ENCODE measurements at places on chromosomes 1 and 21.

DNA sequence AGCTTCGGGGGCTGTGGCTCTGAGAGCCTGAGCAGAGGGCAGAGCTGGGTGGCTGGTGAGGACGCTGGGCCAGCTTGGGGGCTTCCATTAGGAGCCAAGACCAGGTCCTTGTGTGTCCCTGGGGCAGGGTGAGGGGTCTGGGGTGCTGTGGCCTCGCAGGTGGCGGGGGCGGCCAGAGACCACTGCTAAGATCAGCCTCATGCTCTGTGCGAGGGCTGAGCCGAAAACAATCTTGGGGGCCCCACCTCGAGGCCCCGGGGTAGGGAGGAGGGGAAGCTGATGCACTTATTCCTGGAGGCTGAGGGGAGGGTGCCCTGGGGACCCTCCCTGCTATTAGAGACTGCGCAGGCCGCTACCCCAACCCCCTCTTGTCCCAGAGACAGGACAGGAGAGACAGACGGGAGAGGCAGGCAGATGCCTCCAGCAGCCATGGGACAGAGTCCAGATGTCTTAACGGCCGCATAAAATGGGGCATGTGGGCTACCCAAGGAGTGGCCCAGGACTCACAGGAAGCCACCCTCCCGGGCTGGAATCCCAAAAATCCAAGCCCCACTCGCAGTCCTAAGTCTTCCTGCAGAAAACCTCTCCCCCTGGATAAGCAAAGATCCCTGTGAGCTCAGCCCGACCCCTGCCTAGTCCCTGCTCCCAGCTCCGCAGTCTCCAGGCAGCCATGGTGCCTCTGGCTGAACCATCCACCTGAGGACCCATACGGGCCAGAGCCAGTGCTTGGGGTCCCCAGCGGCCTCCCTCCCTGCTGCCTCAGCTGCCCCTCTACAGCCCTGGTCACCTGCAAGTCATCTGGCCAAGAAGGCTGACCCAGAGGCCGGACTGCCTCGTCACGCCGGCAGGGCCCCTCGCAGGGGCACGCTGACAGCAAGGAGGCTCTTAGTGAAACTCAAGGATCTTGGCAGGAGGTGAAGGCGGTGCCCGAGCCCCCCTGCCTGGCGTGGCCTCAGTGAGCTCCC is 43.6 kb upstream of the COL18A1 start:
- DNase-seq: no peak

GRCh38 chr21:33021150-33021549 is 4.6 kb upstream of the OLIG2 start:
- no peak for DNase-seq

- no peak for DNase-seq
These were observed 4.5 kb upstream of the KDM4A start for GRCh38 chr1:43645461-43645860.

DNA sequence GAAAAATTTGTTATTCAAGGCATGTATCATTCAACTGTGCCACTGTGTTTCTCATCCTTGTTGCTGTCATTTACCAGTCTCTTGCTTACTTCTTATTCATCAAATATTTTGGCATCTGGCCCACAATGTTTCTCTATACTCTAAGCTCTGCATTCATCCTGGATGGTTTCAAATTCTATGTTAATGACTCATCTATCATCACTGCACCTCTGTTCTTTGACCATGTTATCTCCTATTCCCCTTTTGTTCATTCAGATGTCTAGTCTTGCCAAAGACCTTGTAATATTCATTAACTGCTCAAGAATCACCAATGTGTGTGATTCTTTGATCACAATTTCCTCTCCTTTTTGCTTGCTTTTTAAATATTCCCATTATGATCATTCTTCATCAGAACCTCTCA is 54.6 kb upstream of the PRKACB start:
- no peak for DNase-seq

DNA sequence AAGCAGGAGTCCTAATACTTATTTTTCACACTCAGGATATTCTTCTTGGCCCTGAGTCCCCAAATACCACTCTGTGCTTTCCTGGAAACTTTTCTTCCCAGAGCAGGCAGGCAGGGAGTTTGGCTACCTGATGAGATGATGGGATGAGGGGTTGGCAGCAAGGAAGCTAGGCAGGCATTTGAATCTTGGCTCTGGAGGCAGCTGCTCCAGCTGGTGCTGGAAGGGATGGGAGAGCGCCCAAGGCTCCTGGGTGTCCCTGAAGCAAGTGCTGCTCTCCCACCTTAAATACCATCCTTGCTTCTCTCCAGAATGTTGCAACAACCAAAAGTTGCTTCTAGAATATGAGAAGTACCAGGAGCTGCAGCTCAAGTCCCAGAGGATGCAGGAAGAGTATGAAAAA is 48.0 kb upstream of the TMEM125 start:
- DNase-seq: no peak

DNA sequence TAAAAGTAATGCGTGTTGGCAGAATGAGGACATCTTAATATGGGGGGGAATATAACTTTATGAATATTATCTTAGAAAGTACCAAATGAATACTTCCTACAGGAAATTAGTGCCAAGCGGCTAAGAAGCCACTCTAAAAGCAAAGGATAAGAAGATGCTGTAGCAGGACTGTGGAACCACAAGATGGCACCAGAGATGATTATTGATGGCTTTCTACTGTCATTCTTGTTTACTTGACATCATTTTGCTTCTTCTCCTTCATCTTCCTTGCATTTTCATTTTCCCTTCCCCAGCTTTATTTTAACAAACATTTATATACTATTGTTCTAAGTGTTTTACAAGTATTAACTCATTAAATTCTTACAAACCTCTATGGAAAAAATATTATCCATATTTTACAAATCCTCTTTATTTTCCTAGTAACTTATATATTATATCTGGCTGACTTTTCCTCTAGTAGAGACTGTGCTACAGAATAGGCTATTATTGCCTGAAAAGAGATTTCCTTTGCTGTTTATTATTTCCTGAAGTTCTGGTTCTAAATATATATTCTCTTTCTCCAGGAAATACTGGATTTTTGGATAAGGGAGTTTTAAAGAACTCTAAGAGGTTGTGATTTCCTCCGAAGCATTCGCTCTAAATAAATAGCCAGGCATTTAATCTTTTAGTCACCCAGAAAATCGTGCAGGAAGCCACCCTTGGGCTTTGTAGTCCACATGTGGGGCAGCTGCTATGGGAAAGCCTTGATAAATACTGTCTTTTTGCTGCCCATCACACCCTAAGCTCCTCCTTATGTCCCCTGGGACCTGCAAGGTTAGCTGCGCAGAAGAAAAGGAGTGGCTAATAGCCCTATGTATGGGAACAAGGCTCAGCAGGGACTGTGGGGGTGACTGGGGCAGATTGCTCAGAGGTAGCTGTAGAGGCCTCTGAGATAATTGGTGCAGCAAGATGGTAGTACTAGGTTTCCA is 69.8 kb downstream of the TPR start:
- DNase-seq: peak; percentile 63

DNA sequence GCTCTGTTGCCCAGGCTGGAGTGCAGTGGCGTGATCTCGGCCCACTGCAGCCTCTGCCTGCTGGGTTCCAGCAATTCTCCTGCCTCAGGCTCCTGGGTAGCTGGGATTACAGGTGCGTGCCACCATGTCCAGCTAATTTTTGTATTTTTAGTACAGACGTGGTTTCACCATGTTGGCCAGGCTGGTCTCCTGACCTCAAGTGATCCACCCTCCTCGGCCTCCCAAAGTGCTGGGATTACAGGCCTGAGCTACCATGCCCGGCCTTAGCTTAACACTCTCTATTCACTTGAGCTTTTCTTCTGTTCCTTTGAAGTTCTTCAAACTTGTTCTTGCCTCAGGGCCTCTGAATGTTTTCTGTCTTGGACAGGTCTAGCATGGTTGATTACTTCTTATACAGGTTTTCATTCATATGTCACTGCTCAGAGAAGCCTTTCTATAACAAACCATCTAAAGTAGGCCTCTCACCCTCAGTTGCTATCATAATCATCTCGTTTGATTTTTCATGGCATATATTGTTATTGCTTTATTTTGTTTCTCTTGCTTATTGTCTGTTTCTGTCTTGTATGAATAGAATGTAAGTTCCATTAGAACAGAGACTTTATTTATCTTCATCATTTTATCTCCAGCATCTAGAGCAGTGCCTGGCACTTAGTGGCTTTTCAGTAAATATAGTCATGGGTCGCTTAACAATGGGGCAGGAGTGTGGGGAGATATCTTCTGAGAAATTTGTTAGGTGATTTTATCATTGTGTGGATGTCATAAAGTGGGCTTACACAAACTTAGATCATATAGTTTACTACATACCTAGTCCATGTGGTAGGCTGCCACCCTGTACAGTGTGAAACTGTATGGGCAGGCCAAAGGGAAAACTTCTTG is 12.1 kb downstream of the OSBPL9 start:
- no peak for DNase-seq

DNA sequence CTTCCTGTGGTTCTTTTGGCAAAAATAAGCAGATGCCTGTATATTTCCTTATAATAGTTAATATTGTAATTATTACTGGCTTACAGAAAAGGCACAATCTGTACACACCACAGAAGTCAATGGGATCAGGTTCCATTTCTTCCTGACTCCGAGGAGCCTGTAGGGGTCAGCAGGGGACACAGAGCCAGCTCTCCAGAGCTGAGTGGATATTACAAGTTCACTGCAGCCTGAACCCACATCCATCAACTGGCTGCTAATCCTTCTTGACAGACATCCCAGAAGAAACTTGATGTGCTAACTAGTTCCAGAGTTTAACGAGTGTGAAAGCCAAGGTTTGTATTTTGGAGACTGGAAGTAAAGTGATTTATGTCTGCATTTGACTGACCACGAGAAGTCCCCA is 203.8 kb downstream of the LMX1A start:
- DNase-seq: no peak

GRCh38 chr1:53459321-53460175 is at the start of gene DMRTB1:
Gene DMRTB1 (plus strand): TSS chr1:53459399. CDS start chr1:53459454, 55 bp downstream.
- DNase-seq: no peak

GRCh38 chr1:83741770-83742169 is 257.2 kb downstream of the TTLL7 start:
- DNase-seq: no peak

DNA sequence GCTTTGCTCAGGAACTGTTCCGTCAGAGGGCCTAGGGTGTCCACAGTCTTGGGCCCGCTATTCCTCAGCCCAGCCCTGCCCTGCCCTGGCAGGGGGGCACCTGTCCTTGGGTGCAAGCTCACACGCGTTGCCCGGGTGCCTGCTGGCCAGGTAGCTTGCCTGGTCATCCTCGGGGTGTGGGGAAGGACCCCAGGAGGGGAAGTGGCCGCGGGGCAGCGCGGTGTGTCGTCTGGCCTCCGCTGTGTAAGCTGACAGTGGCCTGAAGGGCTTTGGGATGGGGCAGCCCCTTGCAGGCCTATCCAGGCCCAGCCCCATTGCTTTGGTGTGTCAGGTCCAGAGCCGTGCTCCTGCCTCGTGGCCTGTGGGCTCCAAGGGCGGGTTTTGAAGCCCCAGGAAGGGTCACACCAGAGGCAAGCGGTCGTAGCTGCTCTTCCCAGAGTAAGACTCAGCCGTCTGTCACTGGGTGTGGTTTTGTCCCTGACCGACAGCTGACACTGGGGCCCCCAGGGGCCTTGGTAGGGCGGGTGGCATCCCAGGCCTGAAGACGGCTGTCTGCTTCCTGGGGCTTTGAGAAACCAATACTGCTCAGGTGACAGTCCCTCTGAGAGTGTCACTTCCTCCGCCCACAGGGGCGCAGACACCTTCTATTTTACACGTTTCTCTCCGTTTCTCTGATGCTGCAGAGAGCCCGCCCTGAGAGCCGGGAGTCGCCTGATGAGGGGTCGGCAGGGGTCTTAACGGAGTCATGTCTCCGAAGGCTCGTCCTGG is 72.1 kb downstream of the SKI start:
- DNase-seq: peak; percentile 80

DNA sequence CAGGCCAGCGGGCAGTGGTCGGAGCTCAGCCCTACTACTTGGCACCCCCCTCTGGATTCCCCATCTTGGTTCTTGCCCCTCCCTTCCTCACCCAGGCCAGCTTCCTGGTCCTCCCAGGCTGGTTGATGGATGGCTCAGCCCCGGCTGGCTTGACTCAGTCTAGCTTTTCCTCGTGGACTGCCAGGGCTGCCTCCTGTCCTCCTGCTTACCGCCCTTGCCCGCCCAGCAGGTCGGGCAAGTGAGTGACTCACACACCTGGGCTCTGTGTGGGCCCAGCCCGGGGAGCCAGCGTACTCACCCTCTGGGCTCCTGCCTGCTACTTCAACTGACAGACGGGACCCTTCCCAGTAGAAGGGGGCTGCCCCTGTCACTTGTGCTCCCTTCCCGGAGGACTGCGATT is 19.5 kb upstream of the ARHGEF10L start:
- DNase-seq: no peak

DNA sequence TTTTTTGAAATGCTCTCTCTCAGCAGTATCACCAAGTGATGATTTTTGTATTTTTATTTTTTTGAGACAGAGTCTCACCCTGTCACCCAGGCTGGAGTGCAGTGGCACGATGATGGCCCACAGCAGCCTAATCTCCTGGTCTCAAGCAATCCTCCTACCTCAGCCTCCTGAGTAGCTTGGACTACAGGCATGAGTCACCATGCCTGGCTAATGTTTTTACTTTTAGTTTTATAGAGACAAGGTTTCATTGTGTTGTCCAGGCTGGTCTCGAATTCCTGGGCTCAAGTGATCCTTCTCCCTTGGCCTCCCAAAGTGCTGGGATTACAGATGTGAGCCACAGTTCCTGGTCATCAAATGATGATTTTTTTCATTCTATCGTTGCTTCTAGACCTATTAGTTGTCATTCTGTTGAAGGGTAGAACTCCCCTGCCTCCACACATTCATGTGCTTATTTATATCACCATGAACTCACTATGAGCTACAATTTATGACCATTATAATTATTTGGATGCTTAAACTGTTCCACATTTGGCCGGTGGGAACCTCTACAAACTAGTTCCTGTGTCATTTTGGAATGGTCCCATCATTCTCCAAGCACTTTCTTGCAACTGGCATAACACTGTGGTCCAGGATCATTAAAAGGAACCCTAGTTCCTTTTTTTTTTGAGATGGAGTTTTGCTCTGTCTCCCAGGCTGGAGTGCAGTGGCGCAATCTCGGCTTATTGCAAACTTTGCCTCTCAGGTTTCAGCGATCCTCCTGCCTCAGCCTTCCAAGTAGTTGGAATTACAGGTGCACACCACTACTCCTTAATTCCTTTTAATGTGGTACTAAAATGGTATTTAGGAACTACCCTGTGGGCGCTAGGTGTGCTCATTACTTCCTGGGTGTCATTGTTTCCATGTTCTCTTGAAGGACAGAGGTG is 20.2 kb upstream of the TOR3A start:
- no peak for DNase-seq

DNA sequence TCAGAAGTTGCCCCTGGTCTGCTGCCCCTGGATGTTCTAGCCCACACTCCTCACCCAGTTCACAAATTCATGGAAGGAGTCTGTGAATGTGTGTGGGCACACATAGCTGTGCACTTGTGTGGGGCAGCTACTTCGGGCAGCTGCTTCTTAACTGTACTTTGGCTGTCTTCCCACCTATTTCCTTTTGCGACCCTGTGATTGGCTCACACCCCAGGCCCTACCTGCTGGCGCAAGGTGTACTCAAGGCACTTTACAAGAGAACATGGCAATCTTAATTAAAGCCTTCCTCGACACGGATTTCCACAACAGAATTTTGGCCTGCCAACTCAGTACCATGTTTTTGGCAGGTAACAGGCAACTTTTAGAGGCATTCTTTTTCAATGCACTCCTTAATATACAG is 86.5 kb upstream of the CTTNBP2NL start:
- no peak for DNase-seq
